Endothelial cell (in vitro differentiated cells): ENCODE measurements at places on chromosomes 1 and 21.

- DNase-seq = no peak
These were observed 125.0 kb downstream of the TIAM1 start for GRCh38 chr21:31218830-31219608.

GRCh38 chr1:226702318-226702956, 36.6 kb downstream of the ITPKB start:
- no peak for DNase-seq

DNA sequence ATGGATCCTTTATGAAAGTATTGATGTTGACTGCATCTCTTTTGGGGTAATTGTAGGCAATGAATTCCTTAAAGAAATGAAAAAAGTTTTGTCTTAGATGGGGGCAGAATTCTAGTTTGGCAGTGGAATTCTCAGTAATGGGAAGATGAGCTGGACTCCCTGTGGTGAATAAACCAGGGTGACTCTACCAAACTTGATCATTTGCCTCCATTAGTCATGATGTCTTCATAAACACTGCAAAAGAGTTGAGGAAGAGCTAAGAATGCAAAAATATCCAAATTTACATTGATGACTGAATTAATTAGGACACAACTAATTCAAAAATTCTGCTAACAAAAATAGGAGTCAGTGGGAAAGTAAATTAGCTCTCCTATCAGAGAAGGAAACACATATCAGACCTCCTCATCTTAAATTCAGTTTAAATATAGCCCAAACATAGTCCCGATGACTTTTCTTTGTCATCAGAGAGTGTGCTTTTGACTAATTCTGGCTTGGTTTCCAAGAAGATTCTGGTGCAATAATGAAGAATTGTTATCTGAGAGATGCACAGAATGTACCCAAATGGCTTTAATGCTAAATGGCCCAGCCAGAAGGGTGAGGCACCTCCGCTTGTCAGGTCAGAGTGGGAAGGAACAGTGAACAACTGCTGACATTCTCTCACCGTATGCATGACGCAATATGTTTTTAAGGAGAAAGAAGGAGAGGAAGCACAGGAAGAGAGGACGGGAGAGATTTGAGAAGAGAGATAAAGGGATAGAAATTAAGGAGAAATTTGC, 525.1 kb downstream of the LMO4 start:
- no peak for DNase-seq

DNA sequence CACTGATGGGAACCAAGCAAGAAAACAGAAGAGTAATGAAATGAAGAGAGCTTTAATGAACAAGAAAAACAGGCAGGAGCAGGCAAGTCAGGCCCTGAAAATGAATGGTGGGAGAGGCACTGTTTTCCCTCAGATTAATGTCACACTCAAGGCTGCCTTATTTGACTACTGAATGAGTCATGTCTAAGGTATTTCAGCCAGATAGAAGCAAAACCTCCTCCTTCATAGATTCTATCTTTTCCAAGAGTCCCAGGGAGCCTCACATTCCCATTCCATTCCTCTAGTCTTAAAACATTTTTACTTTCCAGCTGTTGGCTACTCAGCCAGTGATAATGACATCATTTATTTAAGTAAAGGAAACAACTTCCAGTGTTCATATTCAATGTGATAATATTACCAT, 228.4 kb upstream of the NRIP1 start:
- no peak for DNase-seq

DNA sequence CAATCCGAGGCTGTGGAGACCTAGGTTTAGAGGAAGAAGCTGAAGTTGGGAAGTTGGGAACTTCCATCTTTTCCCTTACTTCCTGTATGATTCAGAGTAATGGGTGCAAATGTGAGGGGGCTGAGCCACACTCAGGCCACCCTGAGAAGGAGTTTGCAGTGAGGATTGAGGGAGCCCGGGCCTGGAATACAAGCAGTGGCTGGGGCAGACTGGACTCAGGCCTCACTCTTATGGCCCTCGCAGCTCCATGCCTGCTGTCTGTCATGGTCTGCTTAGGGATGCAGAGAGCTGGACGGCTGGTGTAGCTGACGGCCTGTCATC, 73.7 kb upstream of the RAB4A start:
- no peak for DNase-seq

GRCh38 chr1:160056648-160057169, 13.3 kb downstream of the KCNJ10 start:
- DNase-seq = no peak

DNA sequence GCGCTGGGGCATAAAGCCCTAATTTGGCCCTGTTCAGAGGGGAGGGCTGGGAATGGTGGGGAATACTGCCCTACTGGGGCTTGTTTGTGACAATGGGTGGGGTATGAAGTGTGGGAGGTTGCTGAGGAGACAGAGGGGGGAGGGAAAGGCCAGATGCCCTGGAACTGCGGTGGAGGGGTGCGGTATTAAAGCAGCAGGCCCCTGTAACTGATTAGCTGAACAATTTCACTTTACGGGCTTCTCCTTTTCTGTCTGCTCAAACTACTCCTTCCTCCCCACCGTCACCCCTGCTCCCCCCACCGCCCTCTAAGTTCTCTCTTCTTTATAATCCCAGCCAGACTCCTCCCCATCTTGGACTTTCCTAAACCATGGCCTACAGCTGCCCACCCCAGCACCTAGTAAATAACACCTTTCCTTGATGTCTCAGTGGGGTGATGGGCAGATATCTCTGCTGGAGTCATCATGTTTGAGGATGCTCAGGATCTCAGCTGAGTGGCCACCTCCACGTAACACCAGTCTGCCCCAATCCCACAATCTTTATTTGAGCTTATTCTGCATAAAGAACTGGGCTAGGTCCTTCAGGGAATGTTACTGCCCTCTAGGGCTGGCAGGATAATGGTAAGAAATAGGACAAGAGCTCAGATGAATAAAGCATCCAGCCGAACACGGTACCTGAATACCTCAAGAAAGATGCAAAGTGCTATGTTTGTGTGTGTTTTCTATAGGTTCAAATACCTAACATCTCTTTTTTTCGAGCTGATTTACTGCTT, 33.5 kb downstream of the XCL1 start:
- DNase-seq = no peak

- no peak for DNase-seq
These were observed 532.4 kb downstream of the KIF26B start for GRCh38 chr1:245687152-245687635.

DNA sequence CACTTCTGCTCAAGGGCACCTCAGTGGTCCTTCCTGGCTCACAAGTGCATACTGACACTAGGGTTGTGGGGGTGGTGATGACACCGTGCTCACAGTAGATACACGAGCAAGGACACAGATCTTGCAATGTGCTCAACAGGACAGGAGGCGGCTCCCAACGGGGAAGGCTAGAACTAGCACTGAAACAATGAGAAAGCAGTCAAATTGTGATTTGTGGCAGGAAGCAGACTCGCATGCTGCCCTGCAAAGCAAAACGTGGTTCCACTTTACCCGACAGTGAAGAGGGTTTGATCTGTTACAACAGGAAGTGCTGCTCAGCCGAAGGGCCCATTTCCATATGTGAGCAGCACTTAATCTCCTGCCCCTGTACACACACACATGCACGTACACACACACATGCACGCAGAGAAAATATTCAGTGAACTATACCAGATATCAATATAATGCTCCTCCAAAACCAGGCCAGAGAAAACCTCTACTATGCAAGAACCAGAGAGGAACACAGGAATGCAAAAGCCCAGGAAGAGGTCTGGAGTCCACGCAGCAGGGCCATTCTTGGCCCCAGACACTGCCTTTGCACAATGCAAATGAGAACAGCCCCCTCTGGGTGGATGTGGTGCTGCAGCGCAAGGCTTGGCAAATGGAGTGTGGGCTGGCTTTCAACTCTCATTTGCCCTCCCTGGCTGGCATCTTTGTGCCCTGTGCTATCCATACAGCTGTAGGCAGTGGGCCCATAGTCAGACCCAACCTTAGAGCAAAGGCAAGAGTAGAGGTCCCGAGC, 47.1 kb downstream of the KANK4 start:
- peak; percentile 28 for DNase-seq

GRCh38 chr1:235556807-235557206, 52.6 kb upstream of the B3GALNT2 start:
- DNase-seq = no peak

DNA sequence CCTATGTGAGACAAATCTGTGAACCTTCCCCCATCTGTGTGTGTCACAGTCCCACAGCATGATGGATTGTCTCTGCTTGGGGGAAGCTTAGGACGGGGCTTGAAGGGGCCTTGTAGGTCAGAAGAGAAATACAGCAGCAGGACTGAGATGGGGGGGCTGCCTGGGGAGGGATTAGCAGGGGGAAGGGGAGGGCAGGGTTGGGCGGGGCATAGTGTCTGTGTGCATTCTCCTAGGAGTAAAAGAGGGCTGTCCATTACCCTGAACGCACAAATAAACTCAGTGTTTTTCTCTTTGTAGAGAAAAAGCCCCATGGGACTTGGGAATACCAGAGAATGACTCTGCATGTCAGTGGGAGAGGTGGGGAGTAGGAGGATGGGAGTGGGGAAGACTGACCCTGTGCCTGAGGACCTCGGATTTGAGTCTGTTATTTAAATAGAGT, 16.4 kb downstream of the RNF220 start:
- no peak for DNase-seq

GRCh38 chr1:163361123-163361934, 39.6 kb downstream of the NUF2 start:
- DNase-seq = peak; percentile 8

GRCh38 chr1:230210981-230211336, 143.9 kb downstream of the GALNT2 start:
- no peak for DNase-seq

- DNase-seq = no peak
These were observed 12.2 kb downstream of the ARID4B start for GRCh38 chr1:235315735-235316134.

GRCh38 chr21:37266515-37267221, 466 bp downstream of the VPS26C start:
- peak; percentile 54 for DNase-seq

DNA sequence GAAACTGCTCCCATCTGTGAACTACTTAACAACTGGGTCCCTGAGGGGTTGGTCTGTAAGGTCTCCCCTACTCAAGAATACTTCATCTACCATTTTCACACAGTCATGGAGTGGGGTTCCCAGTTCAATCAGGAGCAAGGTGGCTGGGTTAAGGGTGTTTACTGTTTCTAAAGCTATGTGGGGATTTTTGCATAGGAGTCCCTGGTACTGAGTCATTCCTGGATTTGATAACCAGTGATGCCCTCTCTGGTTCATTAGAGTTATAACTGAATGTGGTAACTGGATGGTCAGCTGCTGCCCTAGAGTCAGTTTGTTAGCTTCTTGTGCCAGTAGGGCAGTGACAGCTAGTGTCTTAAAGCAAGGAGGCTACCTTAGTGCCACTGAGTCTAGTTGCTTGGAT, 29.4 kb upstream of the KCNJ15 start:
- DNase-seq = no peak

DNA sequence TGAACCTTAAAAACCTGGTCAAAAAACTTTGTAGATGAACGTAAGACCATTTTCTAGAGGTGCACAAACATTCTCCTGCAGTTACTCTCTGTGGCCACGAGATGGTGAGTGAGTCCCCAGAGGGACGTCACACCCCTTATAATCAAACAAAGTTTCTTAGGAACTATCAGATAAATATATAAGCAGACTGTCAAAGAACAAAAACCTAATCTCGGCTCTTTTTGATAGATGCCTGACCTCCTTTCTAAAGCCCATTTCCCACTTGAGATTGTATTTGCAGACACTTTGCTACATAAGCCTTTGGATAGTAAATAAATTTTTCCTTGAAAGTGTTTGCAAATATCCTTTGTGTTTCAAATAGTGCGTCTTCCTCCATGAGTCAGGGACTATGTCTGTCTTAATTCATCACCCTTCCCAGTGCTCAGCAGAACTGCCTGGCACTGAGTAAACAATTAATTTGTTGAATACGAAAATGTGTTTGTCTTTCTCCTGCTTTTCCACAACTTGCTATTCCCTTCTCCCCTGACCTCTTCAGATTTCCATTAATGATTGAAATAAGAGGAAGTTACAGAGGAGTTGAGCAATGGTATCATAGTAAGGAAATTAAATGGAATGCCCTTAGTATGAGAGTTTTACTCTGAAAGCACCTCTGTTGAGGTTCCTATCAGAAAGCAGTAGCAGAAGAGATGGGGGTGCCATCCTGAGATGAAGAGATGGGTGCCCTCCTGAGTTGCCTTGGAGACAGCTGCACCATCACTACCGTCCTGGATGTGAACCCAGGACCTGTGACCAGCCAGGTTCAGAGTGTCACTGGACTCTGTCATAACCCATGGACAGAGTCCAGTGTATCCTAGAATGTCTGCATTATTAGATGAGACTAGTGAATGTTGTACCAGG, 57.8 kb upstream of the RAVER2 start:
- peak; percentile 16 for DNase-seq

DNA sequence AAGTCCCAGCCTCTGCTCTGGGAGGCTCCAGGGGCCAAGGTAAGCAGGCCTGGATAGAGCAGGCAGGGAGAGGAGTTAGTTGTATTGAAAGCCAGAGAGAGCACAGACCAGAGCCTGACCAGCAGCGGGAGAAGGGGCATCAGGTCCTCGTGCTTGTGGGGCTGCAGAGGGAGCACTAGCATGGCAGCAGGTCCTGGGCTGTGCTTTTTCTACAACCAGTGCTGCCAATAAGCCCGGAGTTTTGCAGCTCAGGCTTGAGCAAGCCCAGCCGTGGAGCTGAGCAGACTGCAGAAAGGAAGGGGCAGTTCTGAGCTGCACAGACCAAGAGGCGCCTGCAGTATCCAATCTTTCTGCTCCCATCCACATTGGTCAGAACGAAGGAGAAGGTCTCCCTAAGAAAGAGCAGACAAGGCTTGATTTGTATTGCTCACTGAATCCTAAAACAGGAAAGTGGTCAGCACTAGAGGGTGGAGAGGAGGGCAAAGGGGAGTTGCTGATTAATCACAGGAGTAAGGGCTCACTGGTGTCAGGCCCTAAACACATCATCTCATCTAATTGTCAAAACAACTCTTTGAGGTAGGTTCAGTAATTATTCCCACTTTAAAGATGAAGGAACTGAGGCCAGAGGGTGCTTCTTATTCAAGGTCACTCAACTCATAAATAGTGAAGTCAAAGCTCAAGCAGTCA, 2.7 kb downstream of the DENND2D start:
- peak; percentile 60 for DNase-seq

- DNase-seq = no peak
These were observed 225.0 kb downstream of the SEC16B start for GRCh38 chr1:177744906-177745305.

DNA sequence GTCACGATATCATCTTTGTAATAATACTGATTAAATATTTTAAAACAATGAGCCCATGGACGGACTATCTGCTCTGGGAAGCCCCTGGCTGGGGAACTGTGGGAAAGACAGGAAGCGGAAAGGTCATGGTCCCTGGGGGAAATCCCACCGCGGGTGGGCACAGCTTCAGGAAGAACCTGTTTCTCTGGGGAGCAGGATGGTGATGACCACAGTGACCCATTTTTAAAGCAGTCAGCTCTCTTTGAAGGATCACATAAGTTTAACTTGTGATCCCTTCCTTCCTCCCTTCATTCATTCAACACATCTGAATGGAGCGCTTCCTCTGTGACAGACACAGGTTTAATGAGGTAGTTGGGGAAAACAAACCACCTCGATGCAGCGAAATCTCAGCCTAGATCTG, 73.0 kb downstream of the DHRS3 start:
- no peak for DNase-seq

DNA sequence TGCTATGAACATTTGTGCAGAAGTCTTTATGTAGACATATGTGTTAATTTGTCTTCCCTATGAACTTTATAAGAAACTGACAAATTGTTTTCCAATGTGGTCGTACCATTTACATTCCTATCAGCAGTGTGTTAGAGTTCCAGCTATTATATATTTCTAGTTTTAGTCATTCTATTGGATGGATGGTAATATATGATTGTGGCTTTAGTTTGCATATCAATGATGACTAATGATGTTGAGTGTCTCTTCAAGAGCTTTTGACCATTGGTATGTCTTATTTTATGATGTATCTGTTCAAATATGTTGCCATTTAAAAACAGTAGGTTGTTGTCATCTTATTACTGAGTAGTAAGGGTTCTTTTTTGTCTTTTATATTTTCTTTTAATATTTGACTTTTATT, 16.2 kb upstream of the ZNF326 start:
- DNase-seq = no peak
